ENCODE measurements at places on chromosomes 1 and 21. TPM values are rescaled to one million over a fixed set of nuclear protein-coding genes. Genes with fewer than 3 reads are reported as not detected.

The AMY2A gene
- not detected for total RNA-seq

The ESPN gene
- 13.2 TPM for total RNA-seq

The FMN2 gene
- total RNA-seq = not detected

The ARHGAP30 gene
- total RNA-seq = 189 TPM

The AUNIP gene
- 0.31 TPM for total RNA-seq

The RAP1GAP gene
- 0.07 TPM for total RNA-seq

The PRAMEF1 gene
- total RNA-seq = not detected

The FMO1 gene
- total RNA-seq = not detected

- H3K36me3 ChIP-seq = peaks cover 2% of the 10 kb centered on the region
- H3K27me3 ChIP-seq = peaks cover 26% of the 10 kb centered on the region
- no peak overlapping the region for H3K4me3 ChIP-seq
- H3K27ac ChIP-seq = no peak overlapping the region
- no peak for DNase-seq
These were observed 233.3 kb downstream of the KCNJ6 start for GRCh38 chr21:37682966-37683365.

DNA sequence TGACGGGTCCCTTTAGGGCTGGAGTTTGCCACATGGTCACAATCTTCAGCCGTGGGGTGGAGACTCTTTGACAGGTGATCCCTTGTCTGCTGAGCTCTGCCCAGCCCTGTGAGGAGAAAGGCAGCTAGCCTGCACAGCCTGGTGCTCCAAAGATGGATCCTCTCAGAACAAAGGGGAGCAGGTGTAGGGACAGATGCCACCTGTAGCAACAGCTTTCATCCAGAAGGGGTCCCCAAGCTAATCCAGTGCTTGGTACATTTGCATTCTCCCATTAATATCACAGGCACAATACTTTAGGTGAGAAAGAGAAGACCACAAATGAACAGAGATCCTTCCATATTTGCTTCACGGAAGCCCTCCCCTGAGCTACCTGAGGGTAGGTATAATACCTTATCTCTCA, 93.2 kb downstream of the CCDC185 start:
- peaks cover 15% of the 10 kb centered on the region for H3K4me1 ChIP-seq
- H3K27me3 ChIP-seq = peaks cover 7% of the 10 kb centered on the region
- no peak overlapping the region for H3K4me3 ChIP-seq

GRCh38 chr1:165827268-165828102, at the start of gene UCK2:
Gene UCK2 (plus strand): TSS chr1:165827614. CDS start chr1:165827834, 220 bp downstream.
- H3K27me3 ChIP-seq = peaks cover 5% of the 10 kb centered on the region
- H3K4me1 ChIP-seq = peaks cover 17% of the 10 kb centered on the region
- H3K36me3 ChIP-seq = no peaks in the 10 kb centered on the region
- H3K4me3 ChIP-seq = peak within 1 kb of the TSS; percentile 93
